ENCODE measurements at places on chromosomes 3 and 15. TPM values are rescaled to one million over a fixed set of nuclear protein-coding genes. Genes with fewer than 3 reads are reported as not detected.

DNA sequence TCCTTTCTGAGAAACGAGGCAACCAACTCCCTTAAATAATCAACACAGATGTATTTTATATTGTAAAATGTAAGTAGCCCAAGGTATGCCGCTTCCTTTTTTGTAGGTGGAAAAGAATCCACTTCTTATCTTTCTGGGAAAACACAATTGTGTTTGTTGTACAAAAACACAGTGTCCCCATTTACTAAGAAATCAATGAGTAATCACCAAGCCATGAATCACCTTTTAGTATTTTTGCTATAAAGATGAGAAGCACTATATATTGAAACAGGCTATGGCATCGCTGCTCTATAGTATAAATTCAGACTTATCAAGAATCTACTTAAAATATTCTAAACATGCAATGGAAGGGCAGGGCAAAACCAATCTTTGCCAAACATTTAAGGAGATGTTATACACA is 104.0 kb downstream of the TNIK start:
- DNase-seq = no peak

DNA sequence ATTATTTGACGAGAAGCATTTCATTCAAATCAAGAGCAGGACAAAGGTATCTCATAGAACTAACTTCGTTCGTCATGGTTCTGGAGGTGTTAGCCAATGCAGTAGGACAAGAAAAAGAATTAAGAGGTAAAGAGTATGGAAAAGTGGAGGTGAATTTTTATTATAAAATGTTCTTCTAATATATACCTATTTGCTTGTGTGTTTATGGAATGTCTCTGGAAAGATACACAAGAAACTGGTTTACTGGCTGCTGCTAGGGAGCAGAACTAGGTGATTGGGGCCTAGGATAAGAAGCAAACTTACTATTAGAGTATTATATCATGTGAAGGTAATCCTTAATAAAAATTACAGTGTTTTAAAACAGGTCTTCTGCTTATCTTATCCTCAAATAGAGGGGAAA is 30.9 kb upstream of the TATDN2 start:
- DNase-seq = no peak

DNA sequence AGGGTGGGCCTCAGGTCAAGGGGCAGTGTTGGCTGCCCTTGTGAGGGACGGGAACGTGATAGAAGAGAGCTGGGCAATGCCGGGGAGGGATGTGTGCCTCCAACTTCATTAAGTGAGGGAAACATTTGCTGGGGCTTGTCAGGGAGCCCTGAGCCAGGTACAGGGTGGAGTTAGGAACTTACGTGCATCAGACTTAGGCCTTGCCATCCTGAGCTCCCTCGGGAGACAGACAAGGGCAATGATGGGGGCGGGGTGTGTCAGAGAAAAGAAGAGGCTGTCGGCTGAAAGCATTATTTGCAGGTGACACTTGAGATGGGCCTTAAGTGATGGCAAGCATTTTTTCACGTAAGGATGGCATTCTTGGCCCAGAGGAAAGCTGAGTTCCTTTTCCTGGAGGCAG is 1.6 kb downstream of the FAM131A start:
- DNase-seq = no peak

DNA sequence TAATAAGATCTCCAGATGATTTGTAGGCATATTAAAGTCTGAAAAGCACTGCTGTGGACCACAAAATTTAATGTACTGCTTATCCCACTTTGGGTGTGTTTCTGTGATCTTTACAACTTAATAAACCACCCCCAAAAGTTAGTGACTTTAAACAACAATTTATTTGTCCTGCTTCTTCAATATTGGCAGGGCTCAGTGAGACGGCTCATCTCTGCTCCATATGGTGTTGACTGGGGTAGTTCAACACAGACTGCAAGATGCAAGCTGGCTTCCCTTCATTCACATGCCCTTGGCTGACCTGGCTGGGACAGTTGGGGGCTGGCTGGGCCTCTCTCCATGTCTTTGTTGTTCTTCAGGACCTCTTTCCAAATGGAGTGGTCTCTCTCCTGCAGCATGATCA is 337.8 kb downstream of the FHIT start:
- DNase-seq = no peak

- no peak for DNase-seq
Observed at GRCh38 chr3:113721636-113722035, 24.4 kb downstream of the NAA50 start.

BMF gene
- total RNA-seq = 11.6 TPM

COLQ gene
- total RNA-seq = 0.85 TPM

TMEM44 gene
- total RNA-seq = 43.2 TPM

TXNRD3 gene
- 3.6 TPM for total RNA-seq

TLR9 gene
- total RNA-seq = 0.25 TPM

IGF2BP2 gene
- 61.2 TPM for total RNA-seq

GABRA5 gene
- total RNA-seq = not detected

CCR3 gene
- not detected for total RNA-seq

Data from colonic mucosa (tissue), 4 donors.